Activated CD8-positive, alpha-beta memory T cell treated with anti-CD3 and anti-CD28 coated beads, Interleukin-2, amount 10 ng/mL, durations not matched to agents 7 days and 5 days (primary cell): ENCODE measurements at places on chromosomes 11 and 22. TPM values are rescaled to one million over a fixed set of nuclear protein-coding genes. Genes with fewer than 3 reads are reported as not detected.

Gene HORMAD2
- not detected for total RNA-seq

Gene C11orf91
- total RNA-seq, result not detected

Gene MMP13
- not detected for total RNA-seq

Gene NFAM1
- 0.07 TPM for total RNA-seq

Gene SESN3
- total RNA-seq, result 9.3 TPM

Gene ROBO4
- not detected for total RNA-seq

Gene KCNJ5
- total RNA-seq, result not detected

Gene CASP5
- total RNA-seq, result not detected

Gene RASD2
- total RNA-seq, result 0.09 TPM
